ENCODE measurements at places on chromosomes 5 and 9.

DNA sequence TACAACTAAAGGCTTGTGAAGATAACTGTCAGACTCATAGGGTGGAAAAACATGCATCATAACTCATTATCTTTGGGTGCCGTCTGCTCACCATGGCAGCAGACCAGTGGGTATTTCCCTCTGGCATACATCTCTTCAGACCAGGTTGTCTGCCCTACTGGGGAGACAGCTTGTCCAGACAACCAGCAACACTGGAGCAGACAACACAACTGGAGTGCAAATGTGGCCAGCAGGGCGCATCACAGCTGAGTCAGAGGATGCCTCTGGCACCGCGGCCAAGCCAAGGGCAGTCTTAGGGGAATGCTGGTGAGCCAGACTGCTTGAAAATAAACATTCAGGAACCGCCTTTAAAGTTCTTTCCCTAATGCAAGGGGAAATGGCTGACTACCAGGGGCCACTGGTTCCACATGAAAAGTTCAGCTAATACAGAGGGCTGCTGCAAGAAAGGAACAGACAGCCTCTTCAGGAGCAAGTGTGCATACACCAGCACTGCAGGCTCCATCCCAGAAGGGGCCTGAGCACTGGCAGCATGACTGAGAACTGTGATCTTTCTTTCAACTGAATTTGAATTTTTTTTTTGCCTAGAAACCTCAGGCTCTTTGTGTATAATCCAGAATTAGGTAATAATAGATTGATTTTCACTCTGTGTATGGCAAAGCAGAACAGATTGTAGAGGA, 77.3 kb downstream of the MAMDC2 start:
- DNase-seq = no peak

DNA sequence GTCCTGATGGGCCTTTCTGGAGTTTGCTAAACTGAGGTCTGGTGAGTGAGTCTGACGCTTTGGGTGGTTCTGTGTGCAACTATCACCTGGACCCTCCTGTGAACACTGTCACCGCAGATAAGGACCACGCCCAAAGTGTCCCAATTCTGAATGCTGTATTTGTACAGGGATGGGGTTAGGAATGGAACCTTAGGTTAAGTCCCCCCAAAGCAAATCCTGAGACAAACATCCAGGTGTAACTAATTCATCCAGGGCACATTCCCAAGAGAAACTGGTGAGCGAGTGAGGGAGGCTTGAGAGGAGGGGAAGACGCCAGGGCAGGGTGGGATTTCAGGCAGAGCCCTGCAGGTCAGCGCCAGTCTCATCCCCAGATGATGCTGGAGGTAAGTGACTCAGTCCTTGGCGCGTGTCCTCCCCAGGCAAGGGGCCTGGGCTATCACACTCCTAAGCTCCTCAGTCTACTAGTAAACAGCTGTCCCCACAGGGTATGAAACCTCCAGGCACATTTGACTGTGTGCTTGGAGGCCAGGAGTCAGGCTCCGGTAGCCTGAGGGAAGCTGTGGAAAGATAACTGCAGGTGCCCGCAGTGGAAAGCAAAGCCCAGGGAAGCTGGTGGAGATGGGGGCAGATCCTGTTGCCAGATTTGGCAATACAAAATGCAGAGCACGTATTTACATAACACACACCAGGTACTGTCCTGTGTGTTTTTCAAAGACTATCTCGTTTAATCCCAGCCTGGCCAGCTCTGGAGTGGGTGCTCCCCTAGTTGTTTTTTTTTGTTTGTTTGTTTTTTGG, 66.7 kb downstream of the IL6ST start:
- no peak for DNase-seq

GRCh38 chr5:98735806-98736507, 37.5 kb upstream of the RGMB start:
- no peak for DNase-seq

DNA sequence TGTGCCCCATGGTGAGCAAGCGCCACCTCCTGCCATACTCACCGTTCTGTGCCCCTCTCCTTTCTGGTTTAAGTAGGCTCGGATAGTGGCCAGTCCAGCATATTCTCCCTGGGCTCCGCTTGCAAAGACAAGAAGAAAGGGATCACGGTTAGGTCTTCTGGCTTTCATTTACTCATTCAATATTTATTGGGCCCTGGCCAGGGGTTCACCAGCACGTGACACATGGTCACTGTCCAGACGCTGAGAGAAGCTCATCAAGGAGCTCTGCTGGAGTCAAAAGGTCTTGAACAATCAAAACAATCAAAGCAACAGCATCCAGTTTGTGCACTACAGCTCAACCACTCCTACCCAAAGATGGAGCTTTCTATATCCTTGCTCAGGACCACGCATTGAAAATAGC, 80.2 kb downstream of the GLDC start:
- DNase-seq = no peak

- no peak for DNase-seq
Observed at GRCh38 chr5:73663860-73664240, 37.9 kb downstream of the ARHGEF28 start.

GRCh38 chr9:120368799-120369198, 211.2 kb downstream of the CDK5RAP2 start:
- no peak for DNase-seq

- DNase-seq = no peak
Observed at GRCh38 chr5:119200795-119201194, 129.9 kb downstream of the DMXL1 start.

GRCh38 chr9:89955626-89956025, 350.8 kb downstream of the GADD45G start:
- DNase-seq = no peak

DNA sequence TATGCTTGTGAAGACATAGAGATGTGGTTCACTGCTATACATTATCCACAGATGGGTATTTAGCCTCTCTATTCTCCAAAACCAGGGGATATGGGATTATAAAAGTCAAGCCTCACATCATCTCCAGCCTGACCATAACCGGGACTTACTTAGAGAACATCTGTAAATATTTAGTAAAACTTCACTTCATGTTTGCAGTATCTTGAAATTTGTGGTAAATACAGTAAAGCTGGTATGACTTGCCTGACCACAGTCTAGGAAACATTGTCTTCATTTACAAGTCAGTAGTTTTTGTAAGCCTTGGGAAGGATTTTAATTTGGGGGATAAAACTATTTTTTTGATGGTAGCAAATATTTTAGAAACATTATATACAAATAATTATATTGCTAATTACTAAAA, 64.2 kb downstream of the MAST4 start:
- DNase-seq = no peak
